ENCODE measurements at places on chromosomes 7 and 10. TPM values are rescaled to one million over a fixed set of nuclear protein-coding genes. Genes with fewer than 3 reads are reported as not detected.

The HYAL4 gene
- not detected for total RNA-seq

The PRDX3 gene
- 336 TPM for total RNA-seq

The CPXM2 gene
- total RNA-seq: not detected

The STOX1 gene
- total RNA-seq: 1.6 TPM

The HPS6 gene
- total RNA-seq: 19.5 TPM

The CYP26A1 gene
- total RNA-seq: not detected

The CDK14 gene
- 1.2 TPM for total RNA-seq

The CLEC2L gene
- total RNA-seq: not detected

Data from NCI-H460 (cell line).